ENCODE measurements at places on chromosomes 1 and 21.

DNA sequence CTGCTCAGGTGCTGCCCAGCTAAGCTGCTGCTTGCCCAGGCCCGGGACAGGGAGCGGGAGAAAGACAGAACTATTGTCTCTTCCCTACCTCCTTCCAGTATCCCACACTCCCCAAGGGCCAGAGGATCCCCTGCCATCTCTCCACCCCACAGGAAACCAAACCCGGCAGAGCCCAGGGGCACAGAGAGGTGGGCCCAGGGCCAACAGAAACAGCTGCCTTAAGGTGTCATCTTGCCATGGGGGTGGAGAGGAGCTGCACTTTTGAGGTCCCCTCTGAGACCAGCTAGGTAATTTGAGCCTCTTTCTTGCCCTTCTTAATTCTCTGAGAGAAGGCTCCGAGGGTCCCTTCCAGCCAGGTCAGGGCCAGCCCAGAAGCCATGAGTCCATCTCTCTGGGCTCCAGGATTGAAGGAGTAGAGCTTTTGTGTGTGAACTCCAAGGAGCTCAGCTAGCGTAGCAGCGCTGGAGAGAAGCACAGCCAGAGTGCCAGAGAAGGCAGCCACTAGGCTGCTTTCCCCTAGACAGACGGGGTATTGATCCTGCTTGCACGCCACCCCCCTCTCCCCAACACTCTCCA is 9.7 kb upstream of the GPR61 start:
- no peak for DNase-seq

DNA sequence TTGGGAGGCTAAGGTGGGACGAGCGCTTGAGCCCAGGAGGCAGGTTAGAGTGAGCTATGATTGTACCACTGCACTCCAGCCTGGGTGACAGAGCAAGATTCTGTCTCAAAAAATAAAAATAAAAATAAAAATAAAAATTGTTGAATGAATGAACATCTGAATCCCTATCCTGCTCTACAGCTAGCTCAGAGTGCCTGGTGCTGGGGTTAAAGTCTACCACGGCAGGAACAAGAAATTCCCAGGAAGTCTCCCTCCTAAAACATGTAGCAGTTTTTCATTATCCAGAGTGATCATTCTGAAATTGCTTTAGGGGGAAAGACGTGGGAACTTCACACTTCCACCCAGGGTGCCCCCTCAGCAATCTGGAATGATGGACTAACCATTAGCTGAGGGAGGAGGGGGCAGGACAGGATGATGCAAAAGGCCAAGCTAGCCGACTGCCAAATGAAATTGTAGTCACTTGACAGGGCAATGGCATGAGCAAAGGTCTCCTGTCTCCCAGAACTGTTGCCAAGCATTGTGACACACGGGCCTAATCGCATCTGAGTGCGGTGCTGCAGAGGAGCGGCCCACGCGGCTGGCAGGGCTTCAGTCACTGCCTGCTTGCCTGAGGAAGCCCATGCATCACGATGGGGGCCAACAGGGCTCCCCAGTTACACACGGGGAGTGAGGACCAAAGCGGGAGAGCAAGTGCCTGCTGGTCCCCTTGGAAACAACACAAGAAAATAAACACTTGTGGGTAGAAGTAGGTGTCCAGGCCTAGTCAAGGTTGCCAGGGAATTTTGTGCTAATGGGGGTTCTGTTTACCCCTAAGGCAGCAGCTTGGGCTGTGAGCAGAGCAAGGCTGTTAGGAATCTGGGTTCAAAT is 85.7 kb downstream of the NENF start:
- DNase-seq: no peak

- DNase-seq: no peak
Observed at GRCh38 chr21:19433623-19434022, 1030.0 kb upstream of the TMPRSS15 start.

GRCh38 chr1:72911656-72912055 is 629.3 kb upstream of the NEGR1 start:
- no peak for DNase-seq

GRCh38 chr1:92273039-92273438 is 25.7 kb downstream of the GLMN start:
- no peak for DNase-seq

- DNase-seq: no peak
Observed at GRCh38 chr1:163661391-163661790, 339.6 kb downstream of the NUF2 start.

DNA sequence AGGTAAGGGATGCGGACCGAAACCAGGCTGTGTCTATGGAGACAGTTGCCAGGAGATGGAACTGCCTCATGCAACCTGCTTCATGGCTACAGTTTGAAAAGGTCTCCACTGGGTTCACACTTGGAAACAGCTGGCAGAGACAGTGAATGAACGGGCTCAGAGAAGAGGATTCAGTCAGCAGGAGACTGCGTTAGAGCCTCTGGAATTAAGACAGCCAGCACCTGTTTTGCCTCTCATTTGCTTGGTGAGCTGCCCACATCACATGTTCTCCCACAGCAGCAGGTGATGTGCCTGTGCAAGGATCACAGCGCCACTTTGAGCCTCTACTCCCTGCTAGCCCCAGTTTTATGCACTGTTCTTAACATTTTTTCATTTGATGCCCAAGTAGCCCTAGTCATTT is 321.0 kb downstream of the PLPP3 start:
- DNase-seq: no peak

GRCh38 chr1:31531177-31531999 is 44.9 kb upstream of the TINAGL1 start:
- DNase-seq: no peak

DNA sequence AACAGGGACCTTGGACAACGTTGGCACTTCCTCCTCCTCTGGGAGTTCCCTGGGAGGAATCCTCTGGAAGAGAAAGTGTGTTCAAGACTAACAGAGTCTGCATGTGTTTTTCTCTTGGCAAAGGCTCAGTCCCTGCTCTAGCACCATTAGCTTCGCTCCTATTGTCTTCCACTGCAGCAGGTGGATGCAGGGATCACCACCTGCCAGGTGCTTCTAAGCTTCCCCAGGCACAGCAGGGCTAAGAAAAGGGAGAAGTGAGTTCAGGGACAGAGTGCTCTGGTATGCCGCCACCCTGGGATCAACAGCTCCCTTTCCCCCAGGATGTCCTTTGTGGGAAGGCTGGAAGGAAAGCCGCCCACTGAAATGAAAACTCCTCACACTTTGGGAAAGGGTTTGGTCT is 43.9 kb upstream of the IL20 start:
- no peak for DNase-seq

DNA sequence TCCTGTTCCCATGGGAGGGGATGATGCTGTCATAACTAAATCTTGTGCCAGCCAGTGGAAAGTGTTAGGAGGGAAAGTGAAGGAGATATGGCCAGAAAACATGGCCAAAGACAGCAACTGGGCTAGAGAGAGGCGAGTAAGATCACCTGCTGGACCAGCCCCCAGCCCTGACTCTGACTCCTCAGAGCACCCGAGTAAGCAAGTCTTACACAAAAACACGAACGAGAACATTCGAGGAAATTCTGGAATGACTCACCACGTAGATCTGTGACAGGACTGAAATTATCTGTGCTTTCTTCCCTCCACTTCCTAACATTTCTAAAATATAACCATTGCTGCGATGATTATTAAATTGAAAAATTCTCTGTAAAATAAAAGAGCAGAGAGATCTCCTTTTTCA is 9.2 kb downstream of the ZNF496 start:
- DNase-seq: no peak

GRCh38 chr1:220880726-220881506 is 1.7 kb downstream of the HLX start:
- DNase-seq: no peak

DNA sequence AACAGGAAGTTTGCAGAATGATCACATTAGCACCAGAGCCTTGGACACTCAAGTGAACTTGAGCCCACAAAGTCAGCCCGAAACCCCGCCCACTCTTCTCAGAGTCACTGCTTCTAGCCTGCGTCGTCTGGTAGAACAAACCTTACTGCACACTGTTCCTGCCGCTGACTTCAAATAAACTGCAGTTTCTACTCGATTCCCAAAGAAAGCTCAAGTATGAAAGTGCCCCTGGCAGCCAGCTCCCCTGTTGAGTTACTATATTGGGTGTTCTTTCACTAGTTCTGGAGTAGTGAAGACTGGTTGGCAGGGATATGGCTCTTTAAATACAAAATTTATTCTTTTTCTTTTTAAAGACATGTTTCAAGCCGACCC is 164.7 kb downstream of the GALNT2 start:
- no peak for DNase-seq

- no peak for DNase-seq
Observed at GRCh38 chr1:203308328-203308922, 3.1 kb downstream of the BTG2 start.

DNA sequence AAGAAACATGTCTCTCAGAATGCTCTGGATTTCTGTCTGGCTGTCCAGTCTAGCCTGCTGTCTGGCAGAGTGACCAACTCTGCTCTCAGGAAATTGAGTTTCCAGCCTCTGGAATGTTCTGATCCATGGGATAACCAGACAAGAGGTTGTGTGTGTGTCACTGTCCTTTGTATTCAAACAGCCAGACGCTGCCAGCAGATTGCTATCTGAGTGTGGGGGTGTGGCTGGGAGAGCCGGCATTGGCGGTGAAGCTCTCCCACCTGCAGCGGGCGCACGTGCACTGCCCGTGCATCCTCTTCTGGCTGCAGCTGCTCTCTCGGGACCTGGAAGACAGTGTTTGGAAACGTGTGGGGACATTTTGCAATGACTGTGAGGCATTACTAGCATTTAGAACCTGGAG is 26.1 kb downstream of the PKP1 start:
- DNase-seq: peak; percentile 78

GRCh38 chr21:14850394-14850793 is 214.4 kb downstream of the NRIP1 start:
- no peak for DNase-seq

- DNase-seq: no peak
Observed at GRCh38 chr1:203289281-203289981, 15.9 kb upstream of the BTG2 start.

GRCh38 chr1:44826375-44827196 is 16.5 kb downstream of the PTCH2 start:
- DNase-seq: no peak

DNA sequence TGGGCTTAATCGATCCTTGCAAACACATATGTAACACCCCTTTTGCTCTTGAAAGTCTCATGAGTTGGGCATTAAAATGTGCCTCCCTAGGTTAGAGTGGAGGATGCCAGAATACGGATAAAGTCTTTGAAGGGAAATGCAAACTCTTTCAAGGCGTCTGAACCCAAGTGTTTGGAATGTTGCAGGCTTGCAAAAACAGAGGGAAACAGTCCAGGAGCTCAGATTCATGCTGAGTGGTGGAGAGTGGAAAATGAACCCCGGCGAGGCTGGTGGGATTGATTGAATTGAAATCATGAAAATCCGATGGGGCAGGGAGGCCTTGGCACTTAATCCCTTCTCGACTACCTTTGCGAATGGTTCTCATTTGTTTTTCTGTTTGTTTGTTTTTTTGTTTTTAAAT is 175.5 kb downstream of the PGBD5 start:
- DNase-seq: no peak

GRCh38 chr1:238052496-238053266 is 162.0 kb upstream of the ZP4 start:
- no peak for DNase-seq

DNA sequence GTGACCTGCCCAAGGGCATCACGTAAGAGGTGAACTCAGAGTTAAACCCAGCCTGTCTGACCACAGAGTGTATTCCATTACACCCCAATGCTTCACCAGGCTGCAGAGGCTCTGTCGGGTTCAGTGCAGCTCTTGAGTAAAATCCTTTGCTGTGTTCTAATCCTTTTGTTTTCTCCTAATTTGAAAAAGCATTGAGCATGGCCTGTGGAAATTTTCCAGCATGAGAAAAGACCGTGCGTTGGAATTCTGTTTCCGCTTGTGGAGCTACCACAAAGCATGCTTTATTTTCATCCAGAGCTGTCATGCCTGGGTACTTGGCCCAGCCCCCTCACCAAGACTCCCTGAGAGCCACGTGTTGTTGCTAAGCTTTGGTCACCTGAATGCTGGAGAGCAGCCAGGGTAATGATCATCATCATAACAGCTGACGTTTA is 317.6 kb downstream of the PRDM2 start:
- DNase-seq: no peak

DNA sequence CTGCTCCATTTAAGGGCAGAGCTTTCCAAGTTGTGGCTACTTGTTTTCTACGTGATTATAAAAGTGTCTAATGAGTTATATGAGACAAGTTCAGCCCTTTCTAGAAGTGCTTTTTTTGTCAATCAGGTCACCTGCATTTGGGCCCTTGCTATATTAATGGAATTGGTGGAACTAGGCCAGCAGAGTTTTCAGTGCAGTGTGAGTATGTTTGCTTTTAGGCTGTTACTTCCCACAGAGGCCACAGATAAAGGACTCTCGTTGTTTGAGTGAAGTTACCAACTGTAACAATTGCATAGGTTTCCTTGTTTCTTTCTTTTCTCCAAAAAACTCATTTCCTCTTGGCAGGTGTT is 10.9 kb downstream of the SMAP2 start:
- no peak for DNase-seq

DNA sequence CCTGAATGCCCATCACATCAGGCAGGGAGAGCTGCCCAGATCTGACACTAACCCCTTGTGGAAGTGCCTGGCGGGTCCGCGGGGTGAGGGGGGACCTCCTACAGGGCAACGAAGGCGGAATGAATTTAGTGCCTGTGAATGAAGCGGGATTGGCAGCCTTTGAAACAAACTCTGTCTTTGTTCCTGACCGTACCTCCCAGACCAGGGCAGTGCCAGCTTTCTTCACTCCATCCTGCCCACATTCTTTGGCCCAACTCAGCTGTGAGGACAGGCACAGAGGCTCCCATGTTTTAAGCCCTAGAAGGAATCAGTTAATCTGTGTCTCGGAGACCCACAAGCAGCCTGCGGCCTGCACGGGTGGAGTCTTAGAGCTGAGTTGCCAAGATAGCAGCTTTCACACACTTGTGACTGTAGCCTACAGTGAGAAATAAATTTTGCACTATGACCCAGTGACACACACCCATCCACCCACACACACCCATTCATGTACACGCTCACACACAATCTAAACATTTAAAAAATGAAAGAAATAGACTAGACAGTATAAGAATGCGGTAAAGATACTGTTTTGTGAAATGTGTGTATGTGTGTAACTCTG is 60.1 kb upstream of the USP24 start:
- DNase-seq: no peak

GRCh38 chr1:151846062-151846568 is 6.5 kb upstream of the C2CD4D start:
- no peak for DNase-seq

GRCh38 chr1:86421601-86422280 is 2.2 kb upstream of the CLCA2 start:
- DNase-seq: no peak

GRCh38 chr1:84973498-84974334 is 23.2 kb downstream of the MCOLN2 start:
- DNase-seq: no peak

DNA sequence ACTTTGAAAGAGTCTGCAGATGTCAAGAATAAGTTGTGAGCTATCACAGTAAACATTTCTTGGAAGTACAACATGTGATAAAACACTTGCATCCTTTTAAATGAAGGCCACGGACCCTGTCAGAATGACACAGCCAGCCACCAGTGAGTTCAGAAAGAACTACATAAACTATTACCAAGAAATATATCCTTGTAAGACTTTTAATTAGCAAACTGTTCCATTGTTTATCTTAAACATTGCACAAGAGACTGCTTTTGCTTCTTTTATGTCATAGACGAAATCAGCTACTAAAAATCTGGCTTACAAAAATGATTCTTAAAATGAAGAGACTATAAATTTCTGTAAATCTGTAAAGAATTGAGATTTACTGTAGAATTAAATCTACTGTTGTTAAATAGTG is 17.9 kb downstream of the LRRC7 start:
- DNase-seq: no peak

- no peak for DNase-seq
Observed at GRCh38 chr1:79874289-79874688, 867.8 kb upstream of the ADGRL4 start.
